Tongue (tissue), 3 donors: ENCODE measurements at places on chromosomes 2 and 18.

DNA sequence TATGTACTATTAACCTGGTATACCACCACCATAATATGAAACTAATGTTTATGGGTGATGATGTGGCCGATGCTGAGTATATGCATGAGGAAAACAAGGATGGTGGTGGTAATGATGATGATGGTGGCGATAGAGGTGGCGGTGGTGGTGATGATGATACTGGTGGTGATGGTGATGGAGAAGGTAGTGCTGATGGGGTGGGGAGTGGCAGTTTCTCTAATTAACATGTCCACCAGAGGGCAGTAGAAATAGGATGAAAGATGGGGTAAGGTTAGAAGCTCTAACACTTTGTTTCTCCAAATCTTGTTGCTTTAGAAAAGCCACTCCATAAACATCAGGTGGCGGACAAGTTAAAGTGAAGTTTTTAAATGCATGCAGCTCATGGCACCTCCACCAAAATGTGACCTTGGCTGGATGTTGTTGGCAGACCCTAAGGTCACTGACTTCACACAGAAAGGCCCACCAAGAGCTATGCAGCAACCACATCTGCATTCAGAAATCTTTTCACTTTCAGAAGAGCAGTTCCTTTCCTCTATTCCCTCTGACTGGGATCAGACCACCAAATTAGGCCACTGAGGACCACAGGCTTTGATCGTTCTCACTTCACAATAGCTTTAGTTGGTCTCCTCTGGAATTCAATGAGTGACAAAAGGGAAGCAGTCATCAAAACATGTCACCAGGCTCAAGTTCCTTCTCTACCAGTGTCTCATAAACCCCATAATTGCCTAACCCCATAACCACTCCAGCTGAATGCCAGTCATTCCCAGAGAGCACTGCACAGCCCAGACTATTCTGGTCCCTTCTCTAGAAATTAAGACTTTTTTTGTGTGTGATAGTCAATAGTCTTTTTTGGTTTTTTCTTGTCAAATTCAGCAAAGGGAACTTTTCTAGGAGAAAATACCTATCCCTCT, 7.5 kb upstream of the BCL11A start:
- no peak for DNase-seq

DNA sequence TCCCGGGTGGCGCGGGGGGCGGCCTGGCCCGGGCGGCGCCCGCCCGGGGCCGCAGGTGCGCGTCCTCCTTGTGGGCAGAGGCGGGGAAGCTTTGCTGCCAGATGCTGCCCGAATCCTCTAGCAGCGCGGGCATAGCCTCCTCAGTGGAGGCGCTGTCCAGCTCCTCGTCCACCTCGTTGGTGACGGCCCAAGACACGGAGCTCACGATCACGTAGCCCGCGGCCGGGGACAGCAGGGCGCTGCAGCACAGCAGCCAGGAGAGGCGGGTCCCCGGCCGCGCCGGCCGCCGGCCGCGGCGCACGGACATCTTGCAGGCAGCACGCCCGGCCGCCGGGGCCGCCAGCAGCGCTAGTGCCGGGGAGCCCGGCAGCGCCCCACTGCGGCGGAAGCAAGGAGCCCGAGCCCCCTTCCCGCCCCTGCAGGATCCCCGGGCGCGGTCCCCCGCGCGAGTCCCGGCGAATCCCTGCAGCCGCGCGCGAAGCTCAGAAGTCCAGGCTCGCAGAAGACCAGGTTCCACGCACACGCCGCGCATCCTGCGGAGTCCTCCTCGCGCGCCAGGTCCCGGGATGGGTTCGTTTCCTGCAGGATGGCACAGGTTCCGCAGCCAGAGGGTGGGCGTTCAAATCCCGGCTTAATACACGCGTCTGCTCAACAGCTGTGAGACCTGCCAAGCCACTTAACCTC, at the start of gene CREG2:
Gene CREG2 (minus strand): TSS at position 353 of the 684 bp plus-strand sequence. CDS start 46 bp downstream, at position 307.
- peak; percentile 75 for DNase-seq

DNA sequence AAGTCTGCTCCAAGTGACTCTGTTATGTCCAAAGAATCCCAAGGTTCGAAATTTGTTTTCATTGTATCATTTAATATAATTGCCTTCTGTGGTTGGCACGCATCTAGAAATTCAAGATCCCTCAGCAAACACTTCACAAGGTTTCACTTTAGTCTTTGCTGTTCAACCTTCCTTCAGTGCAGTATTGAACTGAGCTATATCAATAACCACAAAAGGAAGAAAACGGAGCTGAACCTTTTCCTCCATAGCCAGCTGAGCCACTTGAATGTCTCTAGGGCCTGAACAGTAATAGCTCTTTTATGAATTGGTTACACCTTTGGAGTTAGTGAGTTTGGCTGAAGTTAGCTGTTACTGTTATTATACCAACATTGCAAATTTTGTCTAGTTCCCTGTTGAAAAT, 357.7 kb upstream of the HNRNPA3 start:
- DNase-seq = no peak

DNA sequence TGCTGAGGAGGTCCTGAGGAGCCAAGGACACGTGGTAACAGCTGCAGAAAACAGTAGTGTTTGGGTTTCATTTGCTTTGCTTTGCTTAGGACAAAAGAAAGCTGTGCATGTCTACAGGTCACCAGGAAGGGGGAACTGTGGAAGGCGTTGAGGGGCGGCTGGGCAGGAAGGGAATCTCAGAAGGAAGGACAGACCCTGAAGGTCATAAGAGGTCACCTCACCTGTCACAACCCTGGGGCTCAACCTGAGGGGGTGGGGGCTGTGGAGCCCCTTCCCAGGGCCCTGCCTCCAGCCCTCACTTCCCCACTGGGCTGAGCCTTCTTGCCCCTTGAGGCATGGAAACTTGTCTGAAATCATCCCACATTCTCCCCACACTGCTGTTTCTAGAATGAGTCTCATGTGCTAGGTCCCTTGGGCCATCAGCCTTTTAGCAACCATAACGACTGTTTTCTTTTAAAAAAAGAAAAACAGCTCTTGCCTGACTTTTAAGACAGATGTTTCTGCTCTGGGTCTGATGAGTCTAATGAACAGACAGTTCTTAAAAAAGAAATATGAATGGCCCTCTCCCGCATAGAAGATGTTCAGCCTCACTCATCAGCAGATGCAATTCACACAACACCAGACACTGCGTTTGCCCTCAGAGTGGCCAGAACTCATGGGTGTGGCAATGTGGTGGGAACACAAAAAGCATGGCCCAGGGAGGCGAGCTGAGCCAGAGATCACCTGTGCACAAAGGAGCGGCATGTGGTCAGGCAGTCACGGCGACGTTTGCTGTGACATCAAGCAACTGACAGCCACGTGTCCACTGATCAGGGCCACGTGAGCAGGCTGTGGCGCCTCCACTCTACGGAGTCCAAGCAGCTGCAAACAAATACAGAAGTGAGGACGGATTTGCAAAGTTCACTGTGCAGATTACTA, 84.0 kb downstream of the SEPTIN10 start:
- peak; percentile 44 for DNase-seq

- no peak for DNase-seq
Observed at GRCh38 chr2:239958473-239958765, 66.7 kb downstream of the NDUFA10 start.
